NCI-H1694 treated with DMSO at 0.1 percent for 48 hours (cell line): ENCODE measurements at places on chromosomes 2 and 18.

DNA sequence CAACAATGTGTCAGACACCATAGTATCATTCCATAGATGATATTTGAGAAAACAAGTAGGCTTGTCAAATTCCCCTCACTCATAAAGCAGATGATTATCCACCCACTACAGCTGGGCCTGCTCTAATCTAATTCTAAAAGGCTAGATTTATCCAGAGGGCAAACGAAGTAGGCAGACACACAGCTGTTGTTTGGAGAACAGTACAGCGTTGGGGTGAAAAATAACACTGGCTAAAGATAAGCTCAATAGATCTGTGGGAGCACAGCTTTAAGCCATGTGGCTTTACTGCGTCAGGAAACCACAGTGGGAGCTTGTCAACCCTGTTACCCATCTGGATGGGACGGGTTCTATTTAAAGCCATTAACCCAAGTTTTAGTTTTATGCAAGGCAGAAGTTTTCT is 48.9 kb upstream of the COBLL1 start:
- DNase-seq: peak; percentile 86

- no peak for DNase-seq
Measured at GRCh38 chr2:46942143-46942526, 26.5 kb upstream of the MCFD2 start.

DNA sequence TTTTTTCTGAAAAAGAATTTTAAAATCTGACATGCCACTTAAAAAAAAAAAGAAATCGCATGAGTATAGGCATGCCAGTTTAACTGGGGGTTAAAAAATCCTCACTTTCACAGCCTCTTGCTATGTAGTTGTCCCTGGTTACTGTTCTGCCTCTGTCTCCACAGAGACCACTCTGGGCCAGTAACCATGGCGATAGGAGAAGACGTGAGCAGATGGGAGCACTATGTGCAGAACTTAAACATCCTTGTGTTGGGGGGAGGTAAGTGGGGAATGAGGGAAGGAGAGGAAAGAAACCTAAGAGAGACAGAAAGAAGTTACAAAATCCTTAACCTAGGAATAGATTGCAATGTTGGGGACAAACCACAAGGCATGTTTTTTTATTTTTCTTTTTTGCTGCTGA is 75.9 kb upstream of the CYRIA start:
- no peak for DNase-seq

DNA sequence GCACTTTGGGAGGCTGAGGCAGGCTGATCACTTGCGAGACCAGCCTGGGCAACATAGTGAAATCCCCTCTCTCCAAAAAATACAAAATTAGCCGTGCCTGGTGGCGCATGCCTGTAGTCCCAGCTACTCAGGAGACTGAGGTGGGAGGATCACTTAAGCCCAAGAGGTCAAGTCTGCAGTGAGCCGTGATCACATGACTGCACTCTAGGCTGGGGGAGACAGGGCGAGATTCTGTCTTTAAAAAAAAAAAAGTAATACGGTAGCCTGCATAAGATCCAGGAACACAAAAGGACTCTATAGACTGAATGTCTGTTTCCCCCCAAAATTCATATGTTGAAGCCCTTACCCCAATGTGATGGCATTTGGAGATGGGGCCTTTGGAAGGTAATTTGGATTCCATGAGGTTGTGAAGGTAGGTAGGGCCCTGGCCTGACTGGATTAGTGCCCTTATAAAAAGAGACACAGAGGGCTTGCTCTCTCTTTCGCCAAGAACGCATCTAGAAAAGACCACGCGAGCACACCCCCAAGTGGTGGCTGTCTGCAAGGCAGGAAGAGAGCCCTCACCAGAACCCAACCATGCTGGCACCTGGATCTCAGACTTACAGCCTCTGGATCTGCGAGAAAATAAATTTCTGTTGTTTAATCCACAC is 17.0 kb downstream of the MBOAT2 start:
- no peak for DNase-seq

DNA sequence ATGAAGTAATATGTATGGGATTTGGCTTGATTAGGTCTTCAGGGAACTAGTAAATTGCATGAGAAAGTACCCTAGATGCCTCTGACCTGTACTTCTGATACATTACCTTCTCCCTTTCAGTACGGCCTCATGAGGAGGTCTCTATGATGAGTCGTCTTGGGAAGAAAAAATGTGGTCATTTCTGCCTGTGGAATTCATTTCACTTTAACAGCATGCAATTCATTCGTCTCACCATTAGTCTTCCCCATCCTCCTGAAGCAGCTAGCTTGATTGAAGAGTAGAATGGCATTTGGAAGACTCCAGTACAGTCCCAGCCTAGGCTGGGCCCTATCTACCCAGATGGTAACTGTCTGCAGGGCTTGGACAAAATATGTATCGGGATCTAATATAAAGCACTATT is 52.2 kb downstream of the TMX3 start:
- DNase-seq: no peak

- DNase-seq: no peak
Measured at GRCh38 chr2:33378556-33379210, 97.8 kb upstream of the RASGRP3 start.

GRCh38 chr2:168118733-168119514 is 128.5 kb downstream of the STK39 start:
- peak; percentile 85 for DNase-seq

- no peak for DNase-seq
Measured at GRCh38 chr2:217261452-217261851, 401.6 kb upstream of the TNP1 start.

DNA sequence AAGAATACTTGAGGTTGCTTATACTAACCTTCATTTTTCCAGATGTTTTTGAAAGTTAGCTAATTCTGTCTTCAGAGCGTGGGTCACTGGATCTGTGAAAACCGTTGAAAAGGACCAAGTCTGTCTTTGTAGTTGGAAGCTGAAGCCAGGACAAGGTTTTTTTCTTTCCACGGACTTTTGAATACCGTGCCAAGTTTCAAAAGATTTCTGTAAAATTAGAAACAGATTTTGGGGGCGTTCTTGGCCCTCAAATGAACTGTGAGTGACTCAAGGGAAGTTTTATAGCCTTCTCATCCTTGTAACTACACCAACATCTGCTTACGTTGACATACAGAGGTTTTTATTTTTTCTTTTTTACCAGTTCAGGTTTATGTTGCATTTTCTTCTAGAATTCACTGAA is at the start of gene FAP:
Gene FAP, minus strand, starts transcription at position 152 of the 400 bp plus-strand sequence. Its CDS starts 118 bp downstream, at position 34.
- no peak for DNase-seq

DNA sequence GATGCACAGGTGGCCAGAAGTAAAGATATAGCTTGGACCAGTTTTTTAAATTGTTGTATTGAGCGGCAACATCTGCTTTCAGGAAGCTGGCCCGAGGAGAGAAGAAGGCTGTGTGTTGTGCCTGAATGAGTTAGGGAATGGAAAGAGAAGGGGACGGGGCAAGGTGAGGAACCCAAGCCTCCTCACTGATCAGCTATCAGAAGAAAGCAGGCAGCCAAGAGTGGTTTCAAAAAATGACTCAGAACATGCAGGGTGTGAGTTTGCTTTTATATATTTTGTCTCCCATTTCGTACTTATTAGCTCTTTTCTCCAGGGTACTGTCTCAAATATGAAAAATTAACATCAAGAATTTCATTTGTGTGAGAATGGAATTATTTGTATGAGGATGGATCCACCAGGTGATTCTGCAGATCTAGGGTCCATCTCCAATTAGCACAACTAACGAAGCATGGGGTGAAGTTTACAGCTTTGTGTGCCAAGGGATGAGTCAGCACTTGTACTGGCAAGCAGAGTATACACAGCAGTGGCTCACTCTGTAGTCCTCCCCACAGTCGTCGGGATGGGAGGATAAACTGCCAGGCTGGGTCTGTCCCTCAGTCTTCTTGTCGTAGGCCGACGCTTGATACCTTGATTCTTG is 175.7 kb downstream of the PIEZO2 start:
- no peak for DNase-seq

DNA sequence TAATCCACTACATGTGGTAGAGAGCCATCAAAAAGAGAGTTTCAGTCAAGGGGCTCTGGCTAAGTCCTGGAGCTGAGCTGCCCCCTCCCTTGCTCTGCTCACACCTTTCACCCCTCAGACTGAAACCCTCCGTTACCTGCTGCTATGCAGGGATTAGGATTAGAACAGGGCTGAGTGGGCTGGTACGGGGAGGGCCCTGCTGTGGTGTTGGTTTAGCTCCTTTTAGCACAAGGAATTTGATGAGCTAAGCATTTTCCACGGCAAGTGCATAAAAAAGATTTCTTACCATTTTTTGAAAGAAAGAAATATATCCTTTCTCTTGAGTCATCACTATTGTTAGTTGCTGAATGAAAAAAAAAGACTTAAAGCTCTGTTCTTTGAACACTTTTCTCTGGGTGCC is 46.3 kb downstream of the TCF7L1 start:
- no peak for DNase-seq

- DNase-seq: no peak
Measured at GRCh38 chr18:73110307-73110706, 242.5 kb upstream of the NETO1 start.

DNA sequence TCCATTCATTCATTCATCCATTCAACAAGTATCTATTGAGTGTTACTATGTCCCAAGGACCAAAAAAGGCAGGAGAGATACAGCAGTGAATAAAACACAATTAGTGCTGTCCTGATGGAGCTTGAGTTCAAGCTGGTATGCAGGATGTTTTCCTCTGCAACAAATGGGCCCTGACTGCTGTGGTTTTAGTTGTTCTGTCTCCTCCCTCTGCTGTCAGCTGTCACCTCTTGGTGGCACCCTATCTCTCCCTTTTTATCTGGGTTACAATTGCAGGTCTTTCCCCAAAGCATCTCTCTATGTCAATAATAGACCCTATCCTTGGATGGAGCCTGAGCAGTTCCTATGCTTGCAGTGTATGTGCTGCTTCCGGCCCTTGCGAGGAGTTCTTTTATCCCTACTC is 304.8 kb downstream of the PDE11A start:
- DNase-seq: no peak

GRCh38 chr2:233003658-233004555 is 9.1 kb downstream of the NGEF start:
- no peak for DNase-seq

DNA sequence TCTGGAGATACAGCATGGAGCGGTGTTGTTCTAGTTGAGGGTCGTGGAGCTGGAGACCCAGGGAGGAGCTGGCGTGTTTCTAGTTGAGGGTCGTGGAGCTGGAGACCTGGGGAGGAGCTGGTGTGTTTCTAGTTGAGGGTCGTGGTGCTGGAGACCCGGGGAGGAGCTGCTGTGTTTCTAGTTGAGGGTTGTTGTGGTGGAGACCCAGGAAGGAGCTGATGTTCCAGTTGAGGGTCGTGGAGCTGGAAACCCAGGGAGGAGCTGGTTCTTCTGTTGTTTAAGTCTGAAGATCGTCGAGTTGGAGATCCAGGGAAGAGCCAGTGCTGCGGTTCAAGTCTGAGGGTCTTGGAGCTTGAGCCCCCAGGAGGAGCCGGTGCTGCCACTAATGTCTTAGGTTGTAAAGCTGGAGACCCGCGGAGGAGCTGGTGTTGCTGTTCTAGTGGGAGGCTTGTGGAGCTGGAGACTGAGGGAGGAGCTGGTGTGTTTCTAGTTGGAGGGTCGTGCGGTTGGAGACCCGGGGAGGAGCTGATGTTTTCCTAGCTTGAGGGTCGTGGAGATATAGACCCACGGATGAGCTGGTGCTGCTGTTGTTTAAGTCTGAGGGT is 155.3 kb downstream of the RTP5 start:
- DNase-seq: no peak

- DNase-seq: no peak
Measured at GRCh38 chr2:202818321-202818720, 53.2 kb downstream of the ICA1L start.

GRCh38 chr2:30282081-30282480 is 50.7 kb downstream of the LBH start:
- DNase-seq: no peak

GRCh38 chr2:36451512-36451911 is 95.9 kb downstream of the CRIM1 start:
- DNase-seq: no peak

DNA sequence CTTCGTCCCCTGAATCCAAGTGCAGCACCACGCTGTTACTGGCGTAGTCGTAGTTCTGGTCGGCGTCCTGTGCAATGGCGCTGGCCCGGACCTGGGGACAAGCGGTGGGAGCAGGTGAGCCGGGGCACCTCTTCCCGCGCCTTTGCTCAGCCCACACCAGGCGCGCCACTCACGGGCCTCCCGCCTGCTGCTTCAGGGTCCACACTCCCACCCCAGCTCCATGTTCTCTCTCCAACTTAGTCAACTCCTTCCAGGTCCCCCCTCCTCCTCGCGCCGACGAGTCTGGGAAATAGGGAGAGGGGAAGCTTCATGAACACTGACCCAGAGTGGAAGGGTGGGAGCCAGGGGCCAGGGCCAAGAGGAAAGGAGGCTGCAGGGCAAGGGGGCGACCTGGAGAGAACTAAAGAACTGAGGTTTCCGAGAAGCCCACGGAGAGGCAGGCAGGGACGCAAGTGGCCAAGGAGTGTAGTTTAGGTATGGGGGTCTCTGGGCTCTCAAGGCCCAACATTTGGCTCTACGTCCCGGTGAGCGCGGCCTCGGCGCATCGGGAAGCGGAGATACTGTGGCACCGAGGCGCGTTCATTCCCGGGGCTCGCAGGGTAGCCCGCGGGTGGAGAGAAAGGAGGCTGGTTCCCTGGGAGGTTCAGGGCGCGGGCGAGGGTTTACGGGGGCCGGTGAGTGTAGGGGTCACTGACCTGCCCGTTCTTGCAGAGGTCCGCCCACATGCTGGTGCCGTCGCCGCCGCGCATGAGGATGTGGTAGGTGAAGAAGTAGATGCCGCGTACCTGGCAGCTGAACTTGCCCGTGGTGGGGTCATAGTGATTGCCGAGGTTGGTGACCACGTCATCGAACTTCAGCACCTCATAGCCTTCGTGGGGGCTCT is 1.4 kb downstream of the C1QL2 start:
- DNase-seq: no peak

DNA sequence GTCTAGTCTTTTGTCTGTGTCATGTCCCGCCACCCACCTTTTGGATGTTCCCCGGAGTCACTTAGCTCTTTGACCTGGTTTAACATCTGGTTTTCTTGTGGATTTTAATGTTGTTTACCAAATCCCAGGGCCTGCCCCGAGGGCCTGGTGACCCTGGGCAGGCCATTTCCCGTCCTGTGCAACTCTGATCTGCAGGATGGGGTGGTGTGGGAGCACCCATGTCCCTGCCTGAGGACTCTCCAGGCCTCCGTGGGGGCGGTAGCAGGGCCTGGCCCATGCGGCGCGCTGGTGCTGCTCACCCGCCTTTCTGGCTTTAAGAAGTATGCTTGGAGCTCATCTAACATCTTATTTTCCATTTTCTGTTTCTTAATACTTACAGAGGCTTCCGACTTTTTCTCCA is 10.7 kb downstream of the RAMP1 start:
- no peak for DNase-seq

DNA sequence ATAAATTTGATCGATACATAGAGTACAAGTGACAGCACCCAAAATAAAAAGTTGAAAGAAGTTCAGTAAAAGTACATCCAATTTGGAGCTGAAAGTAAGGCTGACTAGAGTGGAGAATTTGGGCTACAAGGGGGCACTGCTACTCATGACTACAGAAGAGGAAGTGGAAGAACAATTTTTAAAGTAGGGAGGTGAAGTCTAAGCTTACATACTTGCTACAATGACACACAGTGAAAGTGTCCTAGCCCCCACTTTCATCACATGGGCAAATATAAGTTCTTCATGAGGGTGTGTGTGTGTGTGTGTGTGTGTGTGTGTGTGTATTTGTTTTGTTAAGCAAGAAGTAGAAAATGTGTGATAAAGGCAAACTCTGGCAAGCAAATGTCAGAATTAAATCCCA is 45.7 kb downstream of the MAP3K2 start:
- no peak for DNase-seq
